ENCODE measurements at places on chromosomes 4 and X. TPM values are rescaled to one million over a fixed set of nuclear protein-coding genes. Genes with fewer than 3 reads are reported as not detected.

KCTD8 gene
- total RNA-seq, result not detected

DNA sequence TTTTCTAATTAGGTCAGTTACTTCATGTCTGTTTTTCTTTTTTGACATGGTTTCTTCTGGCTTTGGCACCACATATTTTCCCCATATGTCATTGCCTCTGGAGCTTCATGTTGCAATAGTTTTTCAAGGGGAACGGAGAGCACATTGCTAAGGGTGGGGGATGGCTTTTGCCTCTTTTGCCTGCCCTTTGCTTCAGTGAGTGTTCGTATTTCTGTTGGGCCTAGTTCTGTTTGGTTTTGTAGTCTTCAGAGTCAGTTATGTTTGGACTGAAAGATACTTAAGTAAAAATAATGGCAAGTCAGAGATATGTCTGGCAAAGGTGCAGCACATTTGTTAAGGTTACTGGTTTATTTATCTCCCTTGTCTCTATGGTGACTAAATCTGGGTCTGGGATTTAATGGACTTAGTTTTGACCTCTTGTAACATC, 29.1 kb downstream of the FHL1 start:
- DNase-seq, result peak; percentile 96

COQ2 gene
- total RNA-seq, result 13.9 TPM

GRCh38 chr4:3311095-3311372, 18.2 kb downstream of the RGS12 start:
- no peak for DNase-seq

AREG gene
- total RNA-seq, result 1.5 TPM

GRCh38 chr4:12679217-12679616, 804.9 kb downstream of the RAB28 start:
- DNase-seq, result no peak
